CD4-positive, alpha-beta T cell treated with Interleukin-10 for 1 hour (primary cell): ENCODE measurements at places on chromosomes 7 and 10.

GRCh38 chr7:38600741-38601140 is 30.4 kb downstream of the AMPH start:
- DNase-seq = no peak

- DNase-seq = peak; percentile 17
These were observed 219.0 kb downstream of the CCDC3 start for GRCh38 chr10:12782537-12782936.

DNA sequence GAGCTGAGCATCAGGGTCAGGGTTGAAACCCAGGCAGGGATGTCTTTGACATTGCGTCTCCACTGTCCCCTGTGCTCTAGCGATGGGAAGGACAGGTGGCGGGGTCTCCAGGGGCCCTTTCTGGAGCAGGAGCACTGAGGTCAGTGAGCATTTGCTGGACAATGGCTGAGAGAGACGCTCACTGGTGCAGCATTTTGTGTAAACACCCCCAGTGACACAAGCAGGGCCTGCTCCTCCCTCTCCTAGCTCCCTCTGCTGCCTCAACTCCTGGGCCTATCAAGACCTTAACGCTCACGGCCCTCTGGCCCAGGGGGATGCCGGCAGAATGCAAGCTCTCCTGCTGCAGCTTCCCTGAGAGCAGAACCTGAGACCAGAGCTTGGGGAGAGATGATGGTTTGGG is 17.4 kb upstream of the INMT start:
- no peak for DNase-seq

GRCh38 chr10:60041489-60042133 is 135.3 kb upstream of the CCDC6 start:
- DNase-seq = no peak

DNA sequence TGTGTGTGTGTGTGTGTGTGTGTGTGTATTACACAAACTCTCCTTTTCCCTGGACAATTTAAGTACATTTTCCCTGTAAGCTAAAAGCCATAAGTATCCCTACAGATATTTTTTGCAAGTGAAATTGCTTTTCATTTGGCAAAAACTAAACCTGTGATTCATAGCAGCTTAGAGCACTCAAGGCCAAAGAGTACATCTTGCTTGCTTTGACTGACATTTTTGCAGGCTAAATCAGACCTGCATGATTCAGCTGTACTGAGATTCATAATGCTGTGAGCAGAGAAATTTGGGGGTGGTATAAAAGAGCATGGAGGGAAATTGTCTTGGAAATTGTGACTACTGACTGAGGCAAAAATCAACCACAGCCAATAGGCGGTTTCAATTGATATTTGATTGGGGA is 500.4 kb downstream of the GFRA1 start:
- no peak for DNase-seq

DNA sequence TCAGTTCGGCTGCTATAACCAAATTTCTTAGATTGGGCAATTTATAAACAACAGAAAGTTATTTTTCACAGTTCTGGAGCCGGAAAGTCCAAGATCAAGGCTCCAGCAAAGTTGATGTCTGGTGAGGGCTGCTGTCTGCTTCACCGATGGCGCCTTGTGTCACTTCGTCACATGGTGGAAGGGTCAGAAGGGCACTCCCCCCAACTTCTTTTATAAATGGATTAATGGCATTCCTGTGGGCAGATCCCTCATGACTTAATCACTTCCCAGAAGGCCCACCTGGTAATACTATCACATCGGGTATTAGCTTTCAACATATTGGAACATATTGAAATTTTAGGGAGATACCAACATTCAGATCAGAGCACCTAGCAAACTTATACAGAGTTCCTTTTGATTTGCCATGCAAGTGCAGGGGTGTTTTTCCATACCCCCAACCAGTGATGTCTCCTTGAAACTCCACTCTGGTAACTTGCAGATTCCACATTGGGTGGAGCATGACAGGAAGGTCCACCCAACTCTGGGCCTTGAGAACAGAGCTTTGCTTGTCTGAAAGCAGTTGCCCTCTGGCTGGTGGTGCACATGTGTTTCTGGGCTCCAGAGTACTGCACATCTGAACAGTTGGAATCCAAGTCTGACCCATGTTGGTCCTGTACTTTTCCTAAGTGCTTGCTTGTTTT is 85.1 kb upstream of the KMT2E start:
- DNase-seq = no peak

- DNase-seq = no peak
These were observed 129.3 kb upstream of the PHYHIPL start for GRCh38 chr10:59047180-59047579.

DNA sequence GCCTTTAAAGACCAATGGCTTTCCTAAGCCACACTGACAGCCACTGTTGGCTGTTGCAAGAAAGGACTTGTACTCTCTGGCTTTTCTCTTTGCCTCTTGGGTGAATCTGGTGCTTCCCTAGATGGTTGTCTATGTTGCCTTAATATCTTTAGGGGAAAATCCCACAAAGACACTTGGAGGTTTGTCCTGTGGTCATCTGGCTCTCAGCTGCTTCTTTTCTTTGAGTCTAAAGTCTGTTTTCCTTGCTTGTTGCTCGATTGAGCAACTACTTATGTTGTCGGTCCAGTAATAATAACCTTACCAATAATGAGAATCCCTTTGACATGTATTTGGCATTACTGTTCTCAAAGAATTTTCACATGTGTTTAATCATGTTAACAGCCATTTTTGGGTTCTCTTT is 537.6 kb downstream of the LRMDA start:
- no peak for DNase-seq

GRCh38 chr7:71459132-71459531 is 327.2 kb downstream of the GALNT17 start:
- no peak for DNase-seq

- no peak for DNase-seq
These were observed 46.6 kb downstream of the RSU1 start for GRCh38 chr10:16770670-16771069.

DNA sequence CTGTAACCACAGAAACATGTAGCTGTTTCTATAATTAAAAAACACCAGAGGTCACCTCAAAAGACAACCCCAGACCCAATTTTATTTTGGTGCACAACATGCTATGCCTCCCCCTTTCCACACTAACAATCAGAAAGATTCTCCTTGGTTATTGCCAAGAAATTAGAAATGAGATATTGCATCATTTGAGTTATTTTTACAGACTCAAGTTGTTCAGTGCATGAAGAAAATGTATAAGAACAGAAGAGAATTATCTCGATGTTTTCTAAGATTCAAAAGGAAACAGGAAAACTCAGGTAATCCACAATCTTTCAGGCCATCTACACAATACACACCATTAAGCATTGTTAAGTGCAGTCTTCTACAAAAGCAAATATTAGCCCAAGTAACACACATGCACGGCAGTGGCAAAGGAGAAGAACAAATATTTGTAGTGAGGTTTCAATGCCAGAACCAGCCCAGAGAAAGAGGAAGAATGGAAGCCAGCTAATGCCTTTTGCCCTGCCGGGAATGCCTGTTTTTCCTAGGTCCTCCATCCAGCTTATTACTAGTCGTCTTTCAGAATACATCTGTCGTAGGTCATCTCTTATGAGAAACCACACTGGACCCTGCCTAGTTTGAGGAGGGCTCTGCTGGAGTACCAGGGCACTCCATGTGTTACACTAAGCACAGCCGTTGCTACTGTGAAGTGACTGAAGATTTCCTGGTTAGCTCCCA is 67.6 kb upstream of the C1GALT1 start:
- no peak for DNase-seq

GRCh38 chr10:95579835-95580535 is 18.8 kb upstream of the SORBS1 start:
- no peak for DNase-seq

- DNase-seq = no peak
These were observed 44.2 kb upstream of the GPR26 start for GRCh38 chr10:123621916-123622315.

DNA sequence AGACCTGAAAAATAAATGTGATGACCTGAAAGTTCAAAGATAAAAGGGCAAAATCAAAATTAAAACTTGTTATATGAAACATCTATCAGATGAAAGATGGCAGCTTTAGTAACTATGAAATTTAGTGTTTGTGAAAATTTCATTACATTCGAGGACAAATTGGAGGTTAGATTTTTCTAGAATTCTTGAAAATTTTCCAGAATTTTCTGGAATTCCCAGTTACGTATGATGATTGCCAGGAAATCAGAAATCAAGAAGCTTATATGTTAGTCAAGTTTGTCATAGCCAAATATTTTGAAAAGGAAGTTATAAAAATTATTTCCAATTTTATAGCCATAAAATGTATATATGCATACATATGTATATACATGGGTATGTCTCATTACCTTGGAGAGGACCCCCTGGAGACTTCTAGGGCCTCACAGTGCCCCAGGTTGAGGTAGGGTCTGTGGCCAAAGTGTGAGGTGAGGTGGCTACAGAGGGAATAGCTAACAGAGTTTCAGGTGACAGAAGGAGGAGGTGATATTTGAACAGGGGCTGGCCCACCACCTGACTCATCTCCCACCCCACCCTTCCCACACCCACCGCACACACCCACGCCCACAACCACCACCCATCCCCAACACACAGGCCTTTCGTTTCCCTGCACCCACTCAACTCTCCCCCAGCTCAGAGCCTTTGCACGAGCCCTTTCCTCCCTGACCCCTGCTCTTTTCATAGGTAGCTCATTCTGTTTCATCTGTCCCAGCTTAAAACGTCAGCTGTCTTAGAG is 21.5 kb downstream of the C10orf105 start:
- DNase-seq = peak; percentile 50

- peak; percentile 23 for DNase-seq
These were observed 64.4 kb downstream of the RAB18 start for GRCh38 chr10:27568196-27569175.

DNA sequence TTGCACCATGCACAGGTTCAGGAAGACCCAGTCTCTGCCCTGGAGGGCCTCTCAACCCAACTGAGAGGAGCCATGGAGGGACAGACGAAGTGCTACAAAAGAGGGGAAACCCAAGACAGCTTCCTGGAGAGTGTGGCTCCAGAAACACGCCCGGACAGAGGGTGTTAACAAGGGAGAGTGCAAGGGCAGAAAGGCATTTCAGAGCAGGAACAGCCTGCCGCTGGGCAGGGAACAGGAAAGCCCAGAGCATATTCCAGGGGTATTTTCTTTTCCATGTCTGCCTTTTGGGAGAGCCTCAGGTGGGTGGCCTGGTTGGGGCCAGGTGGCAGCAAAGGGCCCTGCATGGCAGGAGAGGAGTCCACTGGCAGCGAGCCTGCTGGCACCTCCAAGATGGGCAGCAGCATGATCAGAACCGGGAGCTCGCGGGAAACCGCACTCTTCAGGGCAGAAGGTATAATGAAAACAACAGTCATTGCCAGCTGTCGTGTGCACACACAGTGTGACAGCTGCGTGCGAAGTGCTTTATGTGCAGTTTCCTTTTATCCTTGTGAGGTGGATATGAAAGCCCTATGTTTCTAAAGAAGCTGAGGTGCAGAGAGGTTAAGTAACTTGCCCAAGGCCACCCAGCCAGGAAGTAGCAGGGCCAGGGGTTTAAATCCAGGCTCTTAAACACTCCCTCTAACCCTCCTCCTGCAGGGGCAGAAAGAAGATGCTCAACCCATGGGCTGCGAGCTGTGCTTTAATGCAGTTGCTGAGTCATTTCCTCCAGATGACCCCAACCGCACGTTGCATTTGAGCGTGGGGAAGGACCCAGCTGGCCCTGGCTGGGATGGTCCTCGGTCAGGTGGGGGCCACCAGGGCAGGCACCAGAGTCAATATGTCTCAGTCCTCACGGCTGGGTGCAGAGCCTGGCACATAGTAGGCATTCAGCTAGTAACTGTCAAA is 128.6 kb downstream of the OAT start:
- no peak for DNase-seq

DNA sequence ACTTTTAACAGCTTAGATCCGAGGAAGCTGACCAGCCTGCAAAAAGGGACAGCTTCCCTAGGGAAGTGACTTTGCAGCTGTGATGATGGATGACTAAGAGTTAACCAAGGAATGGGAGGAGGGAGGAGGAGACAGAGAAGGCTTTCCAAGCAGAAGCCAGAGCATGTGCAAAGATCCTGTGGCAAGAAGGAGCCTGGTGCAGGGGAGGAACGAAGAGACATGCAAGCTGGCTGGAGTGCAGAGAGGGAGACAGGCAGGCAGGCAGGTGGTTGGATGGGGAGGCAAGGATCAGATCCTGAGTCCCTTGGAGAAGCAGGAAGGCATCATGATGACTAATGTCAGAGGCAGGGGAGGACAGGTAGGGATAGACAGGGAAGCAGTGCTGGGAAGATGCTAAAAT is 148.8 kb downstream of the PFKFB3 start:
- no peak for DNase-seq
